T-helper 22 cell (primary cell): ENCODE measurements at places on chromosomes 16 and 17.

GRCh38 chr17:72349491-72349995, 228.7 kb downstream of the SOX9 start:
- DNase-seq = no peak

- DNase-seq = no peak
These were observed 63.6 kb downstream of the NUP93 start for GRCh38 chr16:56793492-56793891.

DNA sequence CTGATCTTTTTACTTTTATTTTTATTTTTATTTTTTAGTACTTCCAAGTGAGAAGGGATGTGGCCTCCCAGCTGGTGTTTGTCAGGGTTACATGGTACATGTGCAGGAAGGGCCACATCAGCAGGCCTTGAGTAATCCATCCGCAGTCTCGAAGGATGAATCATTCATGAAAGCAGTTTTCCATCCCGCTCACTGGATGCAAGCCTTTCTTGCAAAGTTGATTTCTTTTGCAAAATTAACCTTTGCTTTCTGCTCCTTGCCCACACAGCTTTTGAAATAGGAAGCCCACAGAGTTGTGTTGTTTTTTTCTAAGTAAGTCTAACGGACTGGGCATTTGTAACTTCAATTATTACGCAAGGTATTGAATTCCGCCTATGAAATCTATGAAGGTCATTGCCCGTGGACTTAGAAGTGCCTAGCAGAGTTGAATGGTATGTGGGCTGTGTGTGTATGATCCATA, 157.4 kb downstream of the PRKCA start:
- no peak for DNase-seq

DNA sequence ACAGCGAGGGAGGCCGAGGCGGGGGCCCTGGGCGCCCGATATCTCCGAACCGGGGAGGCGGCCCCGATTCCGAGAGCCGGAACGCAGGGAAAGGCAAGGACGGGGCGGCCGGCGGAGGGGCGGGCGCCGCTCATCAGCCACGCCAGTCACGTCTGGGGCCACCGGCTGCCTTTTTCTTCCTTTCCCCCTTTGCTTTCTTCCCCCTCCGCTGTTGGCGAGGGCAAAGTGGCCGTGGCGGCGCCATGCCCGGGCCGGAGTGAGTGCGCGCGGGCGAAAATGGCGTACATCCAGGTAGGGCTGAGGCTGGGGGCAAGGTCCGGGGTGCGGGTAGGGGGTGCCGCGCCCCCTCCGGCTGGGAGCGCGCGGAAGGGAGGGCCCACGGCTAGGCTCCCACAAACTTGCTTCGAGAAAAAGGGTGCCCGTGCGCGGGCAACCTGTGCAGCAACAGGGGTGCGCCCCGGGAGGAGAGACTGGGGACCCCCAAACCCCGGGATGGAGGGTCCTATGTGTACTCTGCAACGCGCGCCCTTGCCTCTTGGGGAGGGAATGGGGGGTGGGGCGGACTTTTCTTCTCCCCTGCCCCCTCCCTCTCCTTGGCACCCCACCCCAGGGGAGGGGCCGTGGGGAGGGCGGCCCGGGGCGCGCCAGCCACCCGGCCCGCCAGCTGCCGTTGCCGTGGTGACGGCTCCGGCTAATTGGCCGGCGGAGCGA, 486 bp downstream of the SYT17 start:
- DNase-seq = no peak

DNA sequence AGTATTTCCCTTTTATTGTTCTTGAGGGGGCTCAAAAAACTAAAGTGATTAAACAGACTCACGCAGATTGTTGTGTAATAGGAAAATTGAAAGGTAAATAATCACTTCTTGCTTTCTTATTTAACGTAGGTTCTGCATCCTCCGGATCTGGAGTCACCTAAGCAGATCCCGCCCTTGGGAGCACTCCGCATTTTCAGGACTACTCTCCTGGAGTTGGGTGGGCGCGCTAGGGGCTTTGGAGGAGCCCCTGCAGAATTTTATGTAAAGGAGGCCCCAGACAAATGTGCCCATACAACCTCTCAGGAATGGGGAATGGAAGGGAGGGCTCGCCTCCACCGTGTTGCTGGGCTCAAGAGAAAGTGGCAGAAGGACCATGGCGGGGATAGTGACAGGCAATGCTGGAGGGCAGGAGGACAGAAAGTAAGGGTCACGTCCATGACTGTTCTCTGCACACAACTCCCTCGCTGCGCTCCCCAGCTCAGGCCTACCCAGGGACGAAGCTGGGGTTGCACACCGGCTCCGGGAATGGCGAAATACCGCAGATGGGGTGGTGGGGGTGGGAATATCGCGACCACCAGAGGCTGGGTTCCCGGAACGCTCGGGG, 8.3 kb downstream of the MT2A start:
- no peak for DNase-seq

DNA sequence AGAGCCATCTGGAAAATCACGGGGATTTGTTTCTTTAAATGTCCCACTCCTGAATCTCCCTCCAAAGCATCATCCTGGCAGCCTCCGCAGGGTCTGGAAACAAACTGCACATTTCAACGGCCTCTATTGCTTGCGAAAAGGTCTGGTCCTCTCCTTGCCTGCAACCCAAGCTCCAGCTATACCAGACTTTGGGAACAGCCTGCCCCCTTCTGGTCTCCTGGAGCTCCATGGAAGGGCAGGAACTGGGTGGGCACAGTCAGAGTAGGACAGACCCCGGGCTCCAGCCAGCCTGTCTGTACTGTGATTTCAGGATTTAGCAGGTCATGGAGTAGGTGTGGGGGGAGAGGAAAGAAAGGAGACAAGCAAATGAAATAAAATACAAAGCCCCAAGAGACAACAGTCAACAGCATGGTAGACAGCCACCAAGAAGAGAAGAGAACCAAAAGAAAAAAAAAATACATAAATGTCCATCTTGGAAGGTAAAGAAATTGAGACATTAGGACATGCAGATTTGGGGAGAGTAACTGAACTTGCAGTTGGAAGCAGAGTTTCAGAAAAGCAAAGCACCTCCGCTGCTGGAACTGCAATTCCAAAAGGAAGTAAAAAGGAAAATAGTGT, 2.7 kb downstream of the XYLT1 start:
- DNase-seq = no peak

DNA sequence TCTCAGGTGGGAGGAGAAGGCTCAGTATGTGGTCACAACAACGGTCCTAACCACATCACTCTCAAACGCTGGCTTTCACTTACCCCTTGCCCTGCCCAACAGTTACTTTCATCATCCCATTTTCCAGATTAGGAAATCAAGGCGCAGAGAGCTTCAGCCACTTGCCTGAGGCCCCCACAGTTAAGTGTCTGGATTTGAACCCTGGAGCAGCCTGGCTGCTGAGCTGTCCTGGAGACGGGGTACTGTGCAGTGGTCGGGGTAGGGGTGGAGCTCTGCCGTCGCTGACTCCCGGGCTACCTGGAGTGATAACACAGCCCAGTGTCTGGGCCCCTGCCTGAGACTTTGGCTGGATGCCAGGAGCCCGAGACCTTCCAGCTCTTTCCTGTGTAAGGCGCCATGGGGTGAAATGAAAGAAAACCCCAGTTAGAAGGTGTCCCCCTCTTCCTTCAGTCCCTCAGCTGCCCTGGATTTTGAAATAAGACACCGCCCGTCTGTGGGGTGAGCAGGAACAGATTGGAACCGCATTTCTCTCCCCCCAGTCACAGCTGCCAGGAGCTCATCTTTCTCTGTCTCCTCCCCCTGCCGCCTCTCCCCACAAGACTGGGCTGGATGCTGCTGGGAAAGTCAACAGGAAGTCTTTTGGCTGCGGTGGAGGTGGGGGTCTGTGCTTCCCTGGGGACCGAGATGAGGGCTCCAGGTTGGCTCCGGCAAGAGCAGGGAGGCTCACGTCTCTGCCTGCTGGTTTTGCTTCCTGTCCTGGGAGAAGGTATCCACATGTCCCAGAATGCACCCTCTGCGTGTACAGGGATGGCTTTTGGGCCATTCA, 280.2 kb downstream of the SEC14L1 start:
- DNase-seq = peak; percentile 56

GRCh38 chr16:49930841-49931240, 74.9 kb upstream of the ZNF423 start:
- DNase-seq = no peak

DNA sequence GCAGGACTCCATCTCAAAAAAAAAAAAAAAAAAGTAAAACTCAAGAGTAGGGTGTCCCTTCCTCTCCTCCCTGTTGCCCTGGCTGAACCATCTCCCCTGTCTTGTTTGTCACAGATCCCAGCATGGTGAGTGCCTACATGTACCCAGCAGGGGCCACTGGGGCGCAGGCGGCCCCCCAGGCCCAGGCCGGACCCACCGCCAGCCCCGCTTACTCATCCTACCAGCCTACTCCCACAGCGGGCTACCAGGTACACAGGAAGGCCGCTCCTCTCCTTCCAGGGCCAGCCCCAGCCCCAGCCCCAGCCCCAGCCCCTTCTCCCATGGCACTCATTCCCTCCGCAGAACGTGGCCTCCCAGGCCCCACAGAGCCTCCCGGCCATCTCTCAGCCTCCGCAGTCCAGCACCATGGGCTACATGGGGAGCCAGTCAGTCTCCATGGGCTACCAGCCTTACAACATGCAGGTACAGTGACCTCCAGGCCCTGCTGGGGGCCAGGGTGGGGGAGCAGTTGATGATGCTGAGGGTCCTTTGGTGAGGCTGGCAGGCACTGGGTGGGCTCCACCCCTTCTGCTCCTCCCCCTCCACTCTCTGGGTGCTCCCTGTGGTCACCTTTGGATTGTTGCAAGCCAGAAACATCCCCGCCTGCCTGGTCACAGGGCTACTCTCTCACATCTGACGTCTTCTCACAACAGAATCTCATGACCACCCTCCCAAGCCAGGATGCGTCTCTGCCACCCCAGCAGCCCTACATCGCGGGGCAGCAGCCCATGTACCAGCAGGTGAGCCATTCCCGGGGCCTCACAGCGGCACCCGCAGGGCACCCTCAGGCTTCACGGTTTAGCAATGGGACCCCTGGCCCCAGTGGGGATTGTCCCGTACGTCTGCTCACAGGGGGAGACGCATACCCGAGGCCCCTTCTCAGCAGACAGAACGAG, 2.5 kb upstream of the MRPL12 start:
- DNase-seq = no peak

DNA sequence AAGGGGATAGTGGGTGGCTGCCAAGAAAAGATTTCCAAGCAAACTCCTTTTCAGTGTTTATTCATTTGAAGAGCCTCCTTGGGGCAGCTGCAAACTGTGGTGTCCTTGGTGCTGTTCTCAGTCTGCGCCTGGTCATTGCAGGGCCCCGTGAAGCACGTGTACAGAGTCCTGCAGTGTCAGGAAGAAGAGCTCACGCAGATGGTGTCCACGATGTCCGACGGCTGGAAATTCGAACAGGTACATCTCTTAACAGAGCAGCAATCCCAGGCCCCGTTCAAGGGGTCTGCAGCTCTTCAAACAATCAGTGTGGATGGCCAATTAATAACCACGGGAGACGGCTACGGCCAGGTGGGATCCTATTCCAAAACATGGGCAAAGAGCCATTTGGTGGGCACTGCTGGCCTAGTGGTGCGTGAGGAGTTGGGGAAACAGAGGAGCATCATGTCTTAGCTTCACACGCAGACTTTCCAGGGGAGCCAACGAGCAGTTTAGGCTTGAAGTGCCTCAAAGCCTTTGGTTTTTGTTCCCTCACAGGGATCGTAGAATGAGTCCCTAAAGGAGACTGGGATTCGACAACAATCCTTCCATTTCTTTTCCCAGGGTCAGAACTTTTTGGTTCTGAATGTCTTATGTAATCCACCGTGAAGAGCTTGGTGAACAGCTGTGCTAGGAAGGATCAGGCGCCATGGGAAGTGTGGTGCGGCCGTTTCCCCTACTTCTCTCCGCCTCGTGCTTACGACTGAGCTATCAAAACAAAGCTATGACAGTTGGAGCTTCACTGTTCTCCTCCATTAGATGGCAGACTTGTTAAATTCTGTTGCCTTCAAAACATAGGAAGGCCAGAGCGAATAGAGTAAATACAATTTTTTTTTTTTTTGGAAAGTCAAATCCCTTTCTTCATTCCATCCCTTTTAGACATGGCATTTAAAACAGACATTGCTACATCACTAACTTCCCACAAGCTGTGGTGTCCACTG, 12.6 kb downstream of the KCTD2 start:
- DNase-seq = no peak
